Mesothelial cell of epicardium (in vitro differentiated cells): ENCODE measurements at places on chromosomes 6 and 20. TPM values are rescaled to one million over a fixed set of nuclear protein-coding genes. Genes with fewer than 3 reads are reported as not detected.

The HELZ2 gene
- total RNA-seq = 35.1 to 44.4 TPM (median 40.0 TPM) in 3 replicates

The SCAND1 gene
- 59.2 to 65.9 TPM (median 61.3 TPM) in 3 replicates for total RNA-seq

DNA sequence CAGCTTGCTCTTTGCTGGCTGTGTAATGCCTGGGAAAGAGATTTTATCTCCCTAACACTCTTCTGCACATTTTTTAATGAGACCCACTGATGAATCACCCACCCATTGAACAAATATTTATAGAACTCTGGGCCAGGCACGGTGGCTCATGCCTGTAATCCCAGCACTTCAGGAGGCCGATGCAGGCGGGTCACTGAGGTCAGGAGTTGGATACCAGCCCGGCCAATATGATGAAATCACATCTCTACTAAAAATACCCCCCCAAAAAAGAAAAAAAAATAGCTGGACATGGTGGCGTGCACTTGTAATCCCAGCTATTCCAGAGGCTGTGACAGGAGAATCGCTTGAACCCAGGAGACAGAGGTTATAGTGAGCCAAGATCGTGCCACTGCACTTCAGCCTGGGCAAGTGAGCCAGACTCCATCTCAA is 82.1 kb upstream of the SIRPA start:
- DNase-seq = no peak

DNA sequence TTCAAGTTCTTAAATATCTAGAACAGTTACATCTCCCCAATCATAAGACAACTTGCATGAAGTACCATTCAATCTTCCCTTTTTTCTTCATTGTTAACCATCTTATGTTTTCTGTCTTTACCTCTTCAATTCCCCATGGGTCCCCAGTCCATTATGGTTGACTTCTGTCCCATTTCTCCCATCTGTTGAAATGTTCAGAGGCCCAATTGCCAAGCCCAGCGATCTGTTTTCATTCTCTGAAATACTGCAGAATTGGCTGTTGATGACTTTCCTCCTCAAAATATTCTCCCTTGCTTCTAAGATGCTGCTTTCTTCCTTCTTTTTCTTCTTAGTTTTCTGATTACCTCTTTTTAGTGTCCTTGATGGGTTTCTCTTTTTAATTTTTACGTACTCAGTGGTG is 26.0 kb downstream of the DSTN start:
- DNase-seq = no peak

DNA sequence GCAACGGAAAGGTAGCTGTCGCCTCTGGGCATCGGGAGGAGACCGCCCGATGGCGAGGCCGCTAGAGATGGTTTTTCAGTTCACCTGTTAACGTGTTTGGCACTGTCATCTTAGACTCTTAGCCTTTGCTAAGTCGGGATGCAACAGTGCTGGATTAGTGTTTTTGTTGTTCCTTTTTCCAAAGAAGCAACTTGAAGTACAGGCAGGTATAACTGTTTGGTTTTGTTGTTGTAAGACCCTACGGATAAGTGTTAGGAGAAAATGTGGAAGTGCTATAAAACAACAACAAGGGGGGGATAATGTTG is 723 bp downstream of the MANEA start:
- no peak for DNase-seq

DNA sequence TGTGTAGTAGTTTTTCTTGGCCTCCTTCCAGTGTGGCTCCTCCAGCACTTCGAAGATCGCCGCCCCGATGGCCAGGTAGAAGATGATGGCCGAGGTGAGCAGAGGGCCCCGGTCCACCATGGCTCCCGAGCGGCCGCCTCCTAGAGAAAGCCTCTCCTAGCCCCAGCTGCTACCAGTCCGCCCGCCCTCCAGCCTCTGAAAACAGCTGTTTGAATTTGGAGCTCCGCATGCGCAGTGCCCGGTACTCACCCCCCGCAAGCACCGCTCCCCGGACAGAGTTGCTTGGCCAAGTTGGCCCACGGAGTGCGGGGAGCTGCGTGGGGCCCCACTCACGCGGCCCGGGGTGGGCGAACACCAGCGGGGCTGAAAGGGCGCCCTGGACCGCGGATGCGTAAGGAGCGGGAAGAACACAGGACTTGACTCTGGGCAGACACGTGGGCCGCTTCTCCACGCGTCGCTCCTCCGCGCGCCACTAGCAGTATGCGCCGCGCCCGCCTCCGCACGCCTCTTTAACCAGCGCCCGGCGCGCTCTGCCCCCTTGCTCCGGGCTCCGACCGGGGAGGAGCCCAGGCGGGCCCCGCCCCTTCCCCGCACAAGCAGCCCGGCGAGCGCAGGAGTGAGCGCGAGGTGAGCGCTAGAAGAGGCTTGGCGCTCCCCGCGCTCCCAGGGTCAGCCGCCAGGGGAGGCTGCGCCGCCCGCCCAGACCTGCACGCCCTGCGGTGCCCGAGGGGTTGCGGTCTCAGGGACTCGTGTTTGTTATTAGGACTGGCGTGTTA is at the start of gene KCNK5:
Gene KCNK5 (minus strand): TSS at position 484 of the 776 bp plus-strand sequence. CDS start 364 bp downstream, at position 120.
- peak; percentile 52 for DNase-seq

DNA sequence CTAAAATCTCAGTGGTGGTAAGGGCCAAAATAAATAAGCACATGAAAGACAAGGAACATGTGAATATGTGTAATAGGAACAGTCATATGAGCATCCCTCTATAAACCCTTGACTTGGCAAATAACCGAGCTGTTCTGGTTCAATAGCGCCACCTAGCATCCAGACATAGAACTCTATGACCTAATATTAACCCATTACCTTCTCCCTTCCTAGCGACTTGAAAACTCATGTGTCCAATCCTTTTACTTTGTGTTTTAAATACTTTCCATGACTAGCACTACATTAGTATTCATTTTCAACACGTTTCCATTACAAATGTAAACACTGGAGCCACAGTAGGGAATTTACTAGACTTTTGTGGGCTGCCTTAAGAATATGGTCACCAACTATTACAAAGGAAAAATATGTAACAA is 279.7 kb downstream of the UST start:
- DNase-seq = no peak

DNA sequence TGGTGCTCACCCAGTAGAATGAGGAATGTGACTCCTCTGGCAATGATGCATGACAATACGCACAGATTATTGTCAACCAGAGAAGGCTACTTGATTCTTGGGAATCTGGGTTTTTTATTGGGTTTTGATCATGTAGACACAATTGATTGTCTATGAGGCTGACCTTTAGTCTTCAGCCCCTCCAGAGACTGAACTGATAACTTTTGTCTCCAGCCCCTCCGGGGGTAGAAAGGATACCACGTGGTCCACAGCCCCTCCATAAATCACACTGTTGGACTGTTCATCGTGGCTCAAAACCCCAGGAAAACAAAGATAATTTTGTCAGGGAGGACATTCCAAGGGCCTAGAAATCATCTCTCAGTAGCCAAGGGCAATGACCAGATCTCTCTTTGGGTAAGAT is 57.5 kb upstream of the ADGRF5 start:
- no peak for DNase-seq

GRCh38 chr6:6494677-6495076 is 93.8 kb upstream of the LY86 start:
- DNase-seq = no peak

DNA sequence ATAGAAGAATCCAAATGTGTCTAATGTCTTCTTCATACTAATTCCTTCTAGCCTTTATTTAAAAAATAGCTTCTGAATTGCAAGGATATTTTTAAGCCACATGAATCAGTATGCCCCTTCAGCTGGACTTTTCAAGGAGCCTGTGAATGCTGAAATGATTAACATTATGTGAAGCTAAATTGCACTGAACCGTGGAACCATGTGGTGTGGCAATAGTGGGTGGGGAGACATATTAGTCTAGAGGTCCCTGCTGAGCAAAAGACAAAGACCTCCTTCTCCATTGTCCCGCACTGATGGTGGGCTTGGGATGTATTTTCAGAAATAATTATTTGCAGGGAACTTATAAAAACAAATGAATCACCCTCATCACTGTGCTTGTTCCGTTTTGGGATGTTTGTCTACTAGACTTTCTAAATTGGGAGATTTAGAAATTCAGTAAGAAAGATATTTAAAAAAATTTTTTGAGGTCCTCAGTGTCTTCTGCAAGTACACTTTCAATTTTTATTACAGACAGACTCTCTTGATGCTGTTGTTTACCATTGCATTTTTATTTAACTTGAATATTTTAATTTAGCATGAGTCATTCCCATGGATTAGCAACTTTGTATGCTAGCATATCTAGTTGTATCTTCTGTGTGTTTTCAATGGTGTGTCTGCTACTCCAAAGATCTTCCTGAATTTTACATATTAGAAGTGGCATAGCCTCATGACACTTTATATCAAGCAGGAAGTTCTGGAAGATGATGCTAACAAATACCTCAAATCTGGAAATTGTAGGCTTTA is 238.1 kb downstream of the LAMA2 start:
- DNase-seq = no peak

DNA sequence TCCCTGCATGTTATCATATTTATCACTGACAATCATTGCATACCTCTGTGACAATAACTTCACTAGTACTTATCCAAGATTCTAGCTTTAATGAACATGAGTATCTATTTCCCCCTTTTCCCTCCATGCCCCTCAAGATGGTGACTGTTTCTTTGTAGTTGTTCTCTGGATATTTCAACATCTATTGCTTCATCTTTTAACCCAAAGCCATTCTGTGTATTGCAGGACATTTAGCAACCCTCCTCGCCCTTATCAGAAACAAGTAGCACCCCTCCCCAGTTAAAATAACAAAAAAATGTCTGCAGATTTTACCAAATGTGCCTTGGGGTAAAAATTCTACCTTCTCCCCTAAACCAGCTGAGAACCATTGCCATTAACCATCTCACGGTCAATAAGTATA is 979.8 kb upstream of the MANEA start:
- no peak for DNase-seq

GRCh38 chr20:31710423-31711108 is 12.1 kb downstream of the BCL2L1 start:
- no peak for DNase-seq

DNA sequence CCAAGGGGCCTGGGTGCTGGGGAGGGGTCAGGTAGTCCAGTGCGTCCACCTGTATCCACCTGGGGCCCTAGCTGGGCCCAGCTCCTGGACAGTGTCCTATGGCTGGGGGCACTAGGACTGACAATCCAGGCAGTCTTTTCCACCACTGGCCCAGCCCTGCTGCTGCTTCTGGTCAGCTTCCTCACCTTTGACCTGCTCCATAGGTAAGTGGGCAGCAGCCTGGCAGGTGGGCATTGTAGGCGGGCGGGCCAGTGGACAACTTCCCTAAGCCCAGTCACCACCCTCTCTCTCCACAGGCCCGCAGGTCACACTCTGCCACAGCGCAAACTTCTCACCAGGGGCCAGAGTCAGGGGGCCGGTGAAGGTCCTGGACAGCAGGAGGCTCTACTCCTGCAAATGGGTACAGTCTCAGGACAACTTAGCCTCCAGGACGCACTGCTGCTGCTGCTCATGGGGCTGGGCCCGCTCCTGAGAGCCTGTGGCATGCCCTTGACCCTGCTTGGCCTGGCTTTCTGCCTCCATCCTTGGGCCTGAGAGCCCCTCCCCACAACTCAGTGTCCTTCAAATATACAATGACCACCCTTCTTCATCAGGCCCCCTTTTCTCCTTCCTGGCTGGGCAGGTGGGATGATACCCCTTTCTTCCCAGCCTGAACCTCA is 584 bp downstream of the C20orf141 start:
- DNase-seq = no peak

- no peak for DNase-seq
Measured at GRCh38 chr6:113960795-113961194, 10.2 kb downstream of the HDAC2 start.

- no peak for DNase-seq
Measured at GRCh38 chr20:2279253-2279779, 16.5 kb upstream of the TGM3 start.

DNA sequence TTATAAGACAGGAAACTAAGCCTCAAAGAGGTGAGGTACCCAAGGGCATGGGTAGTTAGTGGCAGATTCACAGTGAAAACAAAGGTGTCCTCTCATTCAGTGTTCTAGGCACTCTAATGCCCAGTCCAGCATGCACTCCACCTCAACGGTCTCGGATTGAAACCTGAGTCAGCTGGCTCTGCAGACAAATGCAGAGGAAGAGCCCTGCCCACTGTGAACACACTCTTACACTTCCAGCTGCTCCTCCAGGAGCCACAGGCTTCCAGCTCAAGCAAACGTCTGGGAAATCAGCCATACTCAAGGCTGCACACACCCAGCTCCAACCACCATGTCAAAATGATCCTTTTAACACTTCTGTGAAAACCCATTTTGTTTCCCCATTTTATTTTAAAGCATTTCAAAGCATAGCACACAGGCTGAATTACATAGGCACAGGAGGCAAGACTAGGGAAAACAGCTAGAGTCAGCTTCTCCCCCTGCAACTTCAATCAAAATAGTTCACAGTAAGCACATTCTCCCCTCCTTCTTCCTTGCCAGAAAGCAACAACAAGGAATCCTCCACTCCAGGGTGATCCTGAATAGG is 3.0 kb upstream of the IL17A start:
- no peak for DNase-seq

DNA sequence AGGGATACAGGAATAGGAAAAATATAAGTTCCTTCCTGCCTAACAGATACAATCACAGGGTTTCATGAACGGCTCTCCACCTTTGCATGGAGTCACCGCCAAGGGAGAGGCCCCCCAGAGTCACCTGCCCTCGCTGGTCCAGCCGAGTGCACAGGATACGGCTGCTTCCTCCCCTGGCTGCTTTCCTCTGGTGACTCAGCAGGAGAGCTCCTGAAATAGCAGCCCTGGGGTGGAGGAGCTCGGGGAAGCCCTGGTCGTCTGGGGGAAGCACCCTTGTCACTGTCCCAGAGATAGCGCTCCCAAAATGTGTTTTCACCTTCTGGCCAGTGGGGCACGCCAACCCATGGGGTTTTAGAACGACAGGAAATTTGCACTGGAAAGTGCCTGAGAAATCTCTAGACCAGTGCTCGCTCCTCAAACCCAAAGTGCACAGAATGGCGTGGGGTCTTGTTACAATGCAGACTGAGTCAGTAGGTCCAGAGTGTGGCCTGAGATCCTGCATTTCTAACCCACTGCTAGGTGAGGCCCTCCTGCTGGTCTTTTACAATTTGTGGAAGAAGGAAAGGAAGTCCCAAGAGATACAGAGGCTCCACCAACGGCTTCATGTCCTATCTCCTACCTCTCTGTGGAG is 35.9 kb upstream of the FAM50B start:
- no peak for DNase-seq

DNA sequence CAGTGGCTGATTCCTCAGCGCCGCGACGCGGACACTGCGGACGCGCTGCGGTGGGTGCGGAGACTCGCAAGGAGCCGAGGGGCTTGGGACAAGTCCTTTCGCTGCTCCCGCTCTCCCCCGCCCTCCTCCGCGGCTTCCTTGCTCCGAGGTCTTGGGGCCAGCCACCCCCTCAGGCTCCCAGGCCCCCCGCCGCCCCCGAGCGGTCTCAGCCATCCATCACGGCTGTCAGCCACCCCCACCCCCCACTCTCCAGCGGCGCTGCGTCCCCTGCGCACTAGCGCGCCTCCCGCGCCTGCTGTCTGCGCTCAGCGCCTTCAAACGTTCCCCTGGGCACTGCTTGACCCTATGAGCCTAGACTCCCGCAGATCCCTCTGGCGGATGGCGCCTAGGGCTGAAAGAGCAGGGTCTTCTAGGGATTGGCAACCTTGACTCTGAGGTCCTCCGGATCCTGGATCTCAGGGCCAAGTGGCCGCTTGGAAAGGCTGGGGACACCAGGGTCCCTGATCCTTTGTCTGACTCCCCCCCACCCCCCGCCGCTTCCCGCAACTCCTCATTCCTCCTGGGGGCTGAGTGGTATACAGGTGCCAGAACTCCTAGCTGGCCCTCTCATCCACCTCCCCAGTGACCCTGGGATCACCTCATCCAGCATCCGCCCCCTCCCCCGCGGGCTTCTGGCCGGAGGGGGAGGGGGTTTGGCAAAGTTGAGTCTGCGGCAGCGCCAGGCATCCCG is 1.4 kb downstream of the SLC12A5 start:
- DNase-seq = no peak
